ENCODE measurements at places on chromosomes 5 and 9.

DNA sequence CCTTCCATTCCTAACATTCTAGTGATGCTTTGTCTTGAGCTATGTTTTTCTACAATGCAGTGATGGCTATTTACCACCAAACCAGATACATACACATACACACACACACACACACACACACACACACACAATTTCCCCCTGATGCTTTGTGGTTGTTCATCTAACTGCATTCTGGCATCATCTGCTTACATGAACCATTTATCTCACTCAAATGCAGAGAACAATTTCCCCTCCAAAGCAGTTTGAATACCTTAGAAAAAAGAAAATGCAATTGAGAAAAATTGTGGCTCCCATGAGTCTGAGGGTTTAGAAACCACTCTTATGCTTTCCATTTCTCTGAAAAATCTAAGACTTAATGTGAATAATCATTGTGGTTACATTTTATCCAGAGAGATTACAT lies 1024.8 kb downstream of the TLE4 start:
- DNase-seq: no peak

- DNase-seq: no peak
These were observed 2.1 kb downstream of the MAP3K1 start for GRCh38 chr5:56817263-56818014.

GRCh38 chr5:9499498-9499876 lies 46.4 kb downstream of the SEMA5A start:
- no peak for DNase-seq

DNA sequence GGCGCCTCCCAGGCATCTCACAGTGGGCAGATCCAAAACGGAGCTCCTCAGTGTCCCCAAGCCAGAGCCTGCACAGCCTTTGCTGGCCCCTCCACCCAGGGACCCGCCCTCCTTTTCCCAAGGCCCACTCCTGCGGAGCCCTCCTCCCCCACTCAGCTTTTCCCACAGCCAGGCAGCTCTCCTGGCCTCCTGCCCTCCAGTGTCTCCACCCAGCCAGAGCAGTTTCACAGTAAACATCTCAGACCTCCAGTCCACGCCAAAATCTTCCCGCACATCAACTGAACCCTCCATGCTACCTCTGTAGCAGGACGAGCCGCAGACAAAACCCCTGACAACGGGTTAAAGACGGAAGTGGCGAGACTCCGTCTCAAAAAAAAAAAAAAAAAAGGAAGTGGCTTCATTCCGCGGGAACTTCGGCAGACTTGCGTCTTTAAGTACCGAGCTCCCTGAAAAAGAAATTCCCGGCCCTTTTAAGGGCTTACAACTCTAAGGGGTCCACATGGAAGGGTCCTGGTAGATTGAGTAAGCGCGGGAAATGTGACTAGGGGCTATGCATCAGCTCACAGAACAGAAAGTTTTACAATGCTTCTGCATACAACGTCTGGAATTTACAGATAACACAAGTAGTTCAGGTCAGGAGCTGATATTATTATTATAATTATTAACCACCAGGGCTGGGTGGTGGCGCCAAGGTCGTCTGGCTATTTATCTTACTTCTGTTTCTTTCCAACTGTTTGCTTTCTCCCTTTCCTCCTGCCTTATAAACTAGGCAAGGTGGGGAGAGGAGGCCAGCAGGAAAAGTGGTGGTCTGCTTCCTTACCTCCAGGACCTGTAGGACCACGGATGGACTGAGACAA lies 11.4 kb upstream of the GRIN1 start:
- DNase-seq: no peak

GRCh38 chr5:66684663-66685062 lies 88.5 kb downstream of the MAST4 start:
- DNase-seq: no peak

DNA sequence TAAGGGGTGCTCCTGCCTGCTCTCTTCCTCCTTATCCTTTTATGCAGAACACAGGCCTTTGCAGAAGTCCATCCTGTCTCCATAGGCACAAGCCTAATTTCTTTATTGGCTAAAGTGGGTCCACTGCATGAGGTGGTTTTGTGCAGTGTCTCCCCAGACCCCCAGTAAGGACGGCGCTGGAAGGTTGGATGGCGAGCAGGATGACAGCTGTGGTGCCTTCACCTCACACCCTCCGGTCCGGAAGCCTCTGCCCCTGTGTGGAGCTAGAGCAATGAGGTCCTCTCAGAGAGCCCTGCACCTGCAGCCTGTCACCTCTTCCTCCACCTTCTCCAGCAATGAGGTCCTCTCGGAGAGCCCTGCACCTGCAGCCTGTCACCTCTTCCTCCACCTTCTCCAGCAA lies 393.7 kb upstream of the IRX1 start:
- DNase-seq: no peak

DNA sequence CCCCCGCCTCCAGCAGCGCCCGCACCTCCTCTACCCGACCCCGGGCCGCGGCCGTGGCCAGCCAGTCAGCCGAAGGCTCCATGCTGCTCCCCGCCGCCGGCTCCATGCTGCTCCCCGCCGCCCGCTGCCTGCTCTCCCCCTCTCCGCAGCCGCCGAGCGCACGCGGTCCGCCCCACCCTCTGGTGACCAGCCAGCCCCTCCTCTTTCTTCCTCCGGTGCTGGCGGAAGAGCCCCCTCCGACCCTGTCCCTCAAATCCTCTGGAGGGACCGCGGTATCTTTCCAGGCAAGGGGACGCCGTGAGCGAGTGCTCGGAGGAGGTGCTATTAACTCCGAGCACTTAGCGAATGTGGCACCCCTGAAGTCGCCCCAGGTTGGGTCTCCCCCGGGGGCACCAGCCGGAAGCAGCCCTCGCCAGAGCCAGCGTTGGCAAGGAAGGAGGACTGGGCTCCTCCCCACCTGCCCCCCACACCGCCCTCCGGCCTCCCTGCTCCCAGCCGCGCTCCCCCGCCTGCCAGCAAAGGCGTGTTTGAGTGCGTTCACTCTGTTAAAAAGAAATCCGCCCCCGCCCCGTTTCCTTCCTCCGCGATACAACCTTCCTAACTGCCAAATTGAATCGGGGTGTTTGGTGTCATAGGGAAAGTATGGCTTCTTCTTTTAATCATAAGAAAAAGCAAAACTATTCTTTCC lies 19.3 kb downstream of the CDKN2A start:
- DNase-seq: no peak

- no peak for DNase-seq
These were observed 1.8 kb downstream of the OTP start for GRCh38 chr5:77636641-77637169.

DNA sequence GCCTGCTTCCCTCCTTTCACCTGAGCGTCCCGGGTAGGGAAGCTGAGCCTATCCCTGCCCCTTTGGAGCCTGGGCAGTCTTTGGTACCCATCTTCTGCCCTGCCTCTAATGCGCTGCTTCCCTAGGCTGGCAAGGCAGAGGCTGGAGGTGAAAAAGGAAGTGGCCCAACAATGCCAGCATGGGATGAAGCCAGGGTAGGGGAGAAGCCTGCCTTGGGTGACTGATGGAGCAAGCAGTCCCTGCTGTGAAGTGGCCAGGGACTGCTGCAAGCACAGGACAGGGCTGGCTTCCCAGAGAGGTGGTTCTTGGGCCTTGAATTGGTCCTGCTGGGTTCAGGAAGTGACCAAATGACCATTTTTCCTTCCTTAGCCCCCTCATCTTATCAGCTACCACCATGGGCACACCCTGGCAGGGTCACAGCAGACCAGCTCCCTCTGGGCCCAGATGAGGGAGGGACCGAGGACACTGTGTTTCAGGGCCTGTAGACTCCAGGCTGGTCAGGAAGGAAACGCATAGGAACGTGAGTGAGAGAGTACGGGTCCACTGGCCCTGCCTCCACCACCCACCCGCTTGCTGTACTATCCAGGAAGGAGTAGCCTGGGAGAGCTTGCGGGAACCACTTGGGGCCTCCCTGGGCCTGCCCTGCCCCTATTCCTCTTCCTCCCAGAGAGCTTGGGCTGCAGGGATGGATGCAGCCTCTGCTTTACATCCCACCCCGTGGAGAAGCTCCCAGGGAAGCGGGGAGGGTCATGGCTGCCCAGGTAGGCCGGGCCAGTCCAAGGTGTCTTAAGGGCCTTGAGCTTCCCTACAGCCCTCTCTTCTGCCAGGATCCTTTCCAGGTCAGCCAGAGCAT lies 102.6 kb downstream of the DAB2IP start:
- no peak for DNase-seq

DNA sequence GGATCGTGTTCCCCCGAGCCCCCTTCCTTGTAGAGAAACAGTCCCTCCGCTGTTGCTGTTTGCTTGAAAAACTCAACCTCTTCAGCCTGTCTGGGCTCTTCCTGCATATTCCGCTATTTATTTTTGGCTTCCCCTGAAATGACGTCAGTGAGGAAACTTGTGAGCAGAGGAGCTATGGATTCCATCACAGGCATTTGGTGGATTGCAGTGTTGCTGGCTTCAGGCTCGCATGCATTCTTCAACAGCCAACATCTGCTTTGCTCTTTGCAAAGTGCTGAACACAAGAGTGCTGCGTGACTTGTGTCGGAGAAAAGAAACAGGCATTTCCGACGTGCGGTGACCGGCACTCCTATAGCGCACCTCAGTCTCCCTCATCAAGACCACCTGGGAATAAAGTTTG lies 232.7 kb downstream of the RFK start:
- no peak for DNase-seq

- no peak for DNase-seq
These were observed 353.7 kb downstream of the SLCO4C1 start for GRCh38 chr5:101942321-101942882.

DNA sequence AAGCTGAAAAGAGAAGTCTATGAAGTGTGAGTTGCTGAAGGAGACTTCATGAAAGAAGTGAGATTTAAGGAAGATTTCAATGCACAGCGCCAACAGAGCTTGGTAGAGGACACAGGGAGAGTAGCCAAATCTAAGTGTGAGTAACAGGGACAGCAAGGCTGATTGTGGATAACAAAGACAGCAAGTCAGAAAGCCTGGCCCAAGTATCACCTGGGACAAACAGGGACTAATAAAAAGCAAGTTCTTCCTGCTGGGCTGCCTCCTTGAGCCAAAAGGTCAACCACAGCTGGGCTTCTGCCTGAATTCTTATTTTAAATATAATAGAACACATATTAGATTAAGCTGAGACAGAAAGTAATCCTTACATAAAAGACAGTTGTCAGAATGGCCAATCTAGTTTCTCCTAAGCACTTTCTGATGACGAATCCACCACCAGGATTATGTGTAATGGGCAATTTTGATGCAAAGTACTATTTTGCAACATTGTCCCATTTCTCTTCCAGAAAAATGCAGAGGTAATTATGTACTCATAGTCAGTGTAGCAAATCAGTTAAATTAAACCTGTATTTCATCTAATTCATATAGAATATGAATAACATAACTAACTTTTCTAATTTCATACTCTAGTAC lies 73.8 kb downstream of the MAPKAP1 start:
- DNase-seq: no peak

DNA sequence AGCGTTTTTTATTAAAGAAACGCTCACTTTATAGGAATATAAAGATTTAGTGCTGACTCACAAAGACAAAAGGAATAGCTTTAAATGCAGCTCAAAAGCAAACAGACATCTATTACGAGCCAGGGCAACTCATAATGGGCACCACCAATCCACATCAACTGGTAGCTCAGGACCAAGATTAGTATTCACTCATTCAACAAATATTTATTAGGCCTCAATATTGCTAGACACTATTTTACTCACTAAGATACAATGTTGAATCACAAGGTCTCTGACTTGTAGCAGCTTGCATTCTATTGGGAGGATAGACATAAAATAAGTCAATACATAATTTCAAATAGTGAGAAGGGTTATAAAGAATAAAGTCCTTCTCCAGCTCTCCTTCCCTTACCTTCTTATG lies 8.0 kb upstream of the MAN2A1 start:
- DNase-seq: no peak

DNA sequence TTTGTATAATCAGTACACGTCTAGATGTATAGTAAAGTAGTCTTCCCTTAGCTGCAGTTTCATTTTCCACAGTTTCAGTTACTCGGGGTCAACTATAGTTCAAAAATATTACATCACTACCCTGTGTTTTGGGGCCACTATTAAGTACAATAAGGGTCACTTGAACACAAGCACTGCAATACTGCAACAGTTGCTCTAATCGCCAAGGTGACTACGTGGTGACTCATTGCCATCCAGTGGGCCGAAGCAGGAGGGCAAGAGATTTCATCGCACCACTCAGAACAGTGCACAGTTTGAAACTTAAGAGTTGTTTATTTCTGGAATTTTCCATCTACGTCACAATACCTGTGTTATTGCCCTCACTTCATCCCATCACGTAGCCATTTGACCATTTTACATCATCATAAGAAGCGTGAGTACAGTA lies at the start of gene ARL14EPL:
TSS of gene ARL14EPL (plus strand) at position 379 of the 424 bp plus-strand sequence. CDS start 18,994 bp downstream, outside the sequence.
- DNase-seq: no peak
